ENCODE measurements at places on chromosomes 2 and 18. TPM values are rescaled to one million over a fixed set of nuclear protein-coding genes. Genes with fewer than 3 reads are reported as not detected.

The IL1RL2 gene
- not detected for polyA plus RNA-seq

The PAX3 gene
- 0.52 TPM for polyA plus RNA-seq

The SERPINB11 gene
- polyA plus RNA-seq: not detected

The TRIM43 gene
- not detected for polyA plus RNA-seq

The GKN1 gene
- polyA plus RNA-seq: not detected

The SERPINB13 gene
- polyA plus RNA-seq: not detected

The GIGYF2 gene
- 52.6 TPM for polyA plus RNA-seq

The CPO gene
- polyA plus RNA-seq: 1.2 TPM

The BARD1 gene
- polyA plus RNA-seq: 2.8 TPM

The FER1L5 gene
- 0.28 TPM for polyA plus RNA-seq

The EFHD1 gene
- not detected for polyA plus RNA-seq

The LAMA3 gene
- 2.2 TPM for polyA plus RNA-seq

The TGFA gene
- polyA plus RNA-seq: 0.85 TPM

The GRHL1 gene
- polyA plus RNA-seq: 25.4 TPM

The MYO3B gene
- polyA plus RNA-seq: 0.11 TPM

The IL37 gene
- not detected for polyA plus RNA-seq

The RNPEPL1 gene
- 16.1 TPM for polyA plus RNA-seq

The UNC80 gene
- polyA plus RNA-seq: 10.4 TPM

The SYT4 gene
- 167 TPM for polyA plus RNA-seq

The ZFP36L2 gene
- 0.92 TPM for polyA plus RNA-seq

The ITGB6 gene
- polyA plus RNA-seq: 6.1 TPM

The TDRD15 gene
- not detected for polyA plus RNA-seq

The SULT1C2 gene
- polyA plus RNA-seq: not detected

The CDH7 gene
- 7.4 TPM for polyA plus RNA-seq

The HOXD13 gene
- polyA plus RNA-seq: not detected

The PROKR1 gene
- 0.06 TPM for polyA plus RNA-seq

The TEX44 gene
- not detected for polyA plus RNA-seq

The FBXO48 gene
- polyA plus RNA-seq: 0.45 TPM

The CYP26B1 gene
- polyA plus RNA-seq: 0.56 TPM

The ANKRD53 gene
- polyA plus RNA-seq: not detected

The TUBA3E gene
- not detected for polyA plus RNA-seq

The ARL4C gene
- 21.6 TPM for polyA plus RNA-seq

The ATP6V1B1 gene
- polyA plus RNA-seq: 0.42 TPM

The HAAO gene
- not detected for polyA plus RNA-seq

The SCG2 gene
- 30.5 TPM for polyA plus RNA-seq

The TACR1 gene
- polyA plus RNA-seq: 0.78 TPM

The NEMP2 gene
- polyA plus RNA-seq: 1.1 TPM

The PHOSPHO2 gene
- 25.4 TPM for polyA plus RNA-seq

The PCARE gene
- not detected for polyA plus RNA-seq

The RPS27A gene
- polyA plus RNA-seq: 1,842 TPM

The SERPINB12 gene
- polyA plus RNA-seq: not detected

The CXCR1 gene
- polyA plus RNA-seq: not detected

The LINC00305 gene
- polyA plus RNA-seq: not detected

The ABCG8 gene
- polyA plus RNA-seq: not detected

The NYAP2 gene
- polyA plus RNA-seq: 1.1 TPM

The ANKRD30B gene
- not detected for polyA plus RNA-seq

The CDK15 gene
- polyA plus RNA-seq: 0.09 TPM

The RESP18 gene
- polyA plus RNA-seq: not detected

The LIPG gene
- polyA plus RNA-seq: 0.85 TPM

The APLF gene
- polyA plus RNA-seq: 0.40 TPM

The LYPD6B gene
- 7.7 TPM for polyA plus RNA-seq

The PMAIP1 gene
- 2.4 TPM for polyA plus RNA-seq

The MRO gene
- not detected for polyA plus RNA-seq

The IGFBP5 gene
- 1.6 TPM for polyA plus RNA-seq

The SULT6B1 gene
- polyA plus RNA-seq: not detected

Data from neural cell (in vitro differentiated cells).